ENCODE measurements at places on chromosomes 6 and 20. TPM values are rescaled to one million over a fixed set of nuclear protein-coding genes. Genes with fewer than 3 reads are reported as not detected.

Gene SLPI
- 11.8 TPM for total RNA-seq

Gene SPACA1
- total RNA-seq: not detected

Gene PDE10A
- total RNA-seq: 25.5 TPM

Gene ASXL1
- 34.2 TPM for total RNA-seq

Gene ZSCAN23
- not detected for total RNA-seq

Gene LPIN3
- 14.2 TPM for total RNA-seq
